ENCODE measurements at places on chromosomes 4 and X.

DNA sequence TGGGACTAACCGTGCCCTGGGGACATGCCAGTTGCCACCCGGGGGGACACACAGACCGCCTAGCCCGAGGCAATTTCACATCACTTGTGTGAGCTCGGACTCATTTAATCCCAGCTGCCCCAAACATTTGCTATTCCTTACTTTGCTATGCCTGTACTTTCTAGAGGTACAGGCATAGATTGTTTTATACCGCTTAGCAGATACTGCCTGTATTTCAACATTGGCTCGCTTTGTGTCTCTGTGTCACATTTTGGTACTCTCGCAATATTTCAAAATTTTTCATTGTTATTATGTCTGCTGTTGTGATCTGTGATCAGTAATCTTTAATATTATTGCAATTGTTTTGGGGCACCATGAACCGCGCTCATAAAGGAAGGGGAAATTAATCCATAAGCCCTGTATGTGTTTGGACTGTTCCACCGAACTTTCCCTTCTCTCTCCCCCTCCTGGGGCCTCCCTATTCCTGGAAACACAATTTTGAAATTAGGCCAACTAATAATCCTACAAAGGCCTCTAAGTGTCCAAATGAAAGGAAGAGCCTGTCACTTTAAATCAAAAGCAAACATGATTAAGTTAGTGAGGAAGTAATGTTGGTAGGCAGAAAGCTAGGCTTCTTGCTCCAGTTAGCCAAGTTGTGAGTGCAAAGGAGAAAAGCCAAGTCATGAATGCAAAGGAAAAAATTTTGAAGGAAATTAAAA lies 568 bp upstream of the CASP6 start:
- no peak for DNase-seq

DNA sequence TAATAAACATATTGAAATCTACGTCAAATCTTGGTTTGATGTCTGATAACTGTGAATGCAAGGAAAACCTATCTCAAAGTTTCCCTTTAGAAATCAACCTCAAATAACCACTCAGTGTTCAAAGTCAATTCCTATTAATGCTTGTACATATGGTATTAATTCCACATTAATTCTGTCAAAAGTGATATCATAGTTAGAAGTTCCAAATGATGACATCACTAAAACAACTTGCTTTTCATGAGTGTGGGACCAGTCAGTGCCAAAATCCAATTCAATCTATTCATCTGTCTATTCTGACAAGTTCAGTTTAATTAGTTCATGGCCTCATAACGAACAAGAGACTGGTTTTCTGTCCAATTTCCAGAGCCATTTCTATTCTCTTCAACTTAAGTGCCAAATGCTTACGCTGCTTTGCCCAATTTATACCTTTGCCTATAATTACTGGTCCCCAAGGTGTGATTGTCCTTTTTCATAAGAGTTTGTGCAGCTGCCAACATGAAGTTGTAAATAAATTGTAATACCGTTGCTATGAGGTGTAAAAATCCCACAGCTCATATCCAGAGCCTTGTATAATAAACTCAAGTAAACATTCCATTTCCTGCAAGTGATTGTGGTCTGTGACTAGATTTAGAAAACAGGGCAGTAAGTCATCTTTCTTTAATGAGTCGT lies 476.2 kb downstream of the RAB28 start:
- DNase-seq, result peak; percentile 54

DNA sequence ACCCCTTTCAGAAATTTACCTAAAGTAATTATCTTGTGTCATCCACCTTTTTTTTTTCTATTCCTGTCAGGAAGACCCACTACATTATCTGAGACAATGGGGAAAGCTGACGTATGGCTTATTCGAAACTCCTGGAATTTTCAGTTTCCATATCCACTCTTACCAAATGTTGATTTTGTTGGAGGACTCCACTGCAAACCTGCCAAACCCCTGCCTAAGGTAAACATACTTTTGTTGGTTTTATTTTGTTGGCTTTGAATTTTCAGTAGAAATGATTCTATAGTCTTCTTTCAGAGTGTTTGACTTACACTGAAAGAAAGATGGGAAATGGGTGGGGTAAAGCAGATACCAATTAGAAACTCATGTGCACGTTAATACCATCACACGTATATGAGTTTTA lies 2.2 kb downstream of the UGT2B7 start:
- DNase-seq, result peak; percentile 49

GRCh38 chr4:68401231-68401630 lies 46.0 kb upstream of the TMPRSS11E start:
- no peak for DNase-seq

GRCh38 chr4:154307451-154307850 lies 184.1 kb downstream of the DCHS2 start:
- DNase-seq, result no peak

DNA sequence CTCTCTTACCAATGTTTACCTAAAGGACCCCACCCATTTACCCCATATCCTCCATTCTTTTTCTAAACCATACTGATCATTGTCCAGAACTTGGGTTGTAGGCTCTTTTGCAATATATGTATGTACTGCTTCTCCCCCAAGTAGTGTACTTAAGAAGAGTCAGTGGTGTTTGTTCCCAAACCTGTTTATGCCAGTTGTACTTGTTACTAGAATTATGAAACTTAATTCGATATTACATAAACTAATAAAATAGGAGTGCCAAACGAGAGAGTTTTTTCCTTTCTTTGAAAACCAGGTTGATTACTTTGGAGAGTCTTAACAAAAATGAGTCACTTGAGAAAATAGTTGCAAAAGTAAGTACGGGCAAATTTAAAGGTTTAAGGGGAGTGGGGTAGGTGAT lies 96.3 kb downstream of the GEMIN8 start:
- no peak for DNase-seq

DNA sequence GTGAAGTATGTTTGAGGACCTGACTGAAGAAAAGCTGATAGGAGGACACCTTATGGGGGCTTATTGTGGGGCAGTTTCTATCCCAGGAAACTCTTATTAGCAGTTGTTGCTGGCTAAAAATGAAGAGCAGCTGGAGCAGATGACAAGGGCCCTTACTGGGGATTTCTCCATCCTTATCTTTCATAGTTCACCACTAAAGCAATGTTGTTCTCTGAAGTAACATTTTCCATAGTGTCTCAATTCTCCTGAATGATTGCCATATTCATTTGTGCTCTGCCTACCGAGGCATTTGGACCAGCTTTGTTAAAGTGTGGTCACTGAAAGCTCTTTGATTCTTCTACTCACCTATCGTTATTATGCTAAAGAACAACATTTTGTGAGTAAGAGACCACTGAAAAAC lies 7.7 kb downstream of the ENOX2 start:
- DNase-seq, result no peak

- no peak for DNase-seq
These were observed 2.7 kb downstream of the GASK1B start for GRCh38 chr4:158169931-158170690.

GRCh38 chr4:53450773-53451172 lies 73.3 kb downstream of the FIP1L1 start:
- DNase-seq, result no peak

DNA sequence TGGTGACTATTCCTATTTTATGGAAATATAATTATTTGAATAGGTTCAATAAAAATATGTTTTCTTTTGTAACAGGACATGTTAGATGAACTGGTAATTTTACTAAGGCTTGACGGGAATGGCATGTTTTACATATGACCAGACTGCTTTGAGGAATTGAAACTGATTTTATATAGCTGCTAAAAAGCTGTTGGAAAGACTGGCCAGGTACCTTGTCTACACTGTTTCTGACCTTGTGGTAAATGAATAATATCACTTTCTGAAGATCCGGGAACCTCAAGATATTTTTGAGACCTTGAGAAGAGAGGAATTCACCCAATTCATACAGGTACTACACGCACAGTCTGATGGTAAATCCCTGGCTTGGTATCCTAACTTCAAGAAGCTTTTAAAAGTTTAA lies 42.1 kb upstream of the USP46 start:
- no peak for DNase-seq

- DNase-seq, result no peak
These were observed 5.0 kb upstream of the ZFX start for GRCh38 chrX:24144528-24144927.

DNA sequence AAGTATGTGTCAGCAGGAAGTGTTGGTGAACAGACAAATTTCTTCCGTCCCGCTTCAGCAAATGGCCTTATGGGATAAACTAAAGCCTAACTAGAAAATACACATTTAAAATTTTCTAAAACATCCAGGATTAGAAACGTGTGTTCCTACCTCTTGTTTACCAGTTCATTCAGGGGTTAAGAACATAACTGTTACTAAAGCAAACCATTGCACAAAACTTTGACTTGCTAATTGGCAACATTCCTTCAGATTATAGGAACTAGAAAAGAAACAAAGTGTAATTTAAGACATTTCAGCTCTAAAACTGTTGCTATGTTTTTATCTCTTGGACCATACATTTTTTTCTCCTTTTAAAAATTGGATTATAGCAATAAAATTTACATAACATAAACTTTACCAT lies 39.5 kb upstream of the CXCL13 start:
- DNase-seq, result no peak

DNA sequence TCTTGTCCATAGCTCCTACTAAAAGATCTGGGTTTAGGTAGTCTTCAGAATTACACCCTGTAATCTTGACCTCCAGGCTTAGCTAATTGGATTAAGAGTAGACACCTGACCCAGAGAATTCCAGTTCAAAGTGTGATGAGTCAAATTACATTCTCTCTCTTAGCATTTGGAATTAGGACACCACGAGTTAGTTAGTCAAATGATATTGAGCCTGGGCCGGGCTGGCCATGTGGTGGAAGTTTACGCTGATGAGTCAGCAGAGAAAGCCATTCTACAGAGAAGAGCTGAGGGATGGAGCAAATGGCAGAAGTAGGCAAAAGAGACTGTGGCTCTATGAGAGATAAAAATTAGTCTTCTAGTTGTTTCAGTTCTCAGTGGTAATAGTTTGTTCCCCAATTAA lies 31.1 kb downstream of the CEP44 start:
- no peak for DNase-seq

GRCh38 chr4:14844061-14844460 lies 158.2 kb upstream of the CPEB2 start:
- DNase-seq, result no peak

GRCh38 chrX:39301036-39301435 lies 499.8 kb downstream of the MID1IP1 start:
- no peak for DNase-seq

DNA sequence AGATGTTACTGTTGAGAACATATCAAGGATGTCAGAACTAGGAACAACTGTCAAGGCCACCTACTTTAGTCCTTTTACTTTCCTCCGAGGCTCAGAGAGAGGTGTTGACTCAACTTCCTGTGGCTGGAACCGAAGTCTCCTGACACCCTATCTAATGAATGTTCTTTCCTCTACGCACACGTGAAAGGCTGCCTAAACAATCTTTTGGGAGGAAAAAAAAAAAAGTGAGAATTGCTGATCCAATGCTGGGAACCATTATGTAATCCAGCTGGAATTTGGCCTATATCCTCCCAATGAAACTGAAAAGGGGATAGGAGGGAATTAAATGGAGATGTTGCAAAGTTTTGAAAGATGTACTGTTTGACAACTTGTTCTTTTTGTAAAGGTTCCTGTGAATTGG lies 8.3 kb upstream of the MAP7D3 start:
- no peak for DNase-seq

- DNase-seq, result no peak
These were observed 392.4 kb upstream of the ATOH1 start for GRCh38 chr4:93436000-93436626.

DNA sequence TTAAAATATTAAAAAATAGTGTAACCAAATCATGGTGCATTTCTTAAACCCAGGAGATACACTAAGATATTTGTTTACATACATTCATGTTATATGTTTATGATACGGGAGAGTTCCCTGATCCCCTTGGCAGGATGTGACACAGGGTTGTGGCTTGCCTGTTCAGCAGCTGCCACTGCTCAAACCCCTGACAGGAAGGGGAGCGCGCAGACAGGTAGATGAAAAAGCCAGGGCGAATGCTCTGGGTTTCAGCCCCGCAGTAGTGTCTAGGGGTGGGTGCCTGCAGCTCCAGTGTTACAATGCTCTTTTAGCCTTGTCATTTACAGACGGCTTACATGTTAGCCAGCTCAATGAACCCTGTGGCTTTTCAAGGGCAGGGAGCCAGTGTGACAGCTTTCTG lies 1343.8 kb upstream of the IGFBP7 start:
- DNase-seq, result no peak

DNA sequence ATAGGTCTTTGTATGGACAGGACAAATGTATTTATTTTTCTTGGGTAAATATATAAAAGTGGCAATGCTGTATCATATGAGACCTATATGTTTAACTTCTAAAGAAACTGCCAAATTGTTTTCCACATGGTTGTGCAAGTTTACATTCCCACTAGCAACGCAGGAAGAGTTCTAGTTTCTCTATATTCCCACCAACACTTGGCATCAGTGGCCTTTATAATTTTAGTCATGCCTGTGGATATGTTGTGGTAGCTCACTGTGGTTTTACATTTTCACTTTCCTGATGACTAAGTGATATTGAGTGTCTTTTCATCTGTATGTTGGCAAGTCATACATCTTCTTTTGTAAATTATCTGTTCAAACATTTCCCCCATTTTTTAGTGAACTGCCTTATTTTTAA lies 126.0 kb downstream of the EMCN start:
- DNase-seq, result no peak

- no peak for DNase-seq
These were observed 65.6 kb downstream of the DCAF8L1 start for GRCh38 chrX:27915617-27916016.

DNA sequence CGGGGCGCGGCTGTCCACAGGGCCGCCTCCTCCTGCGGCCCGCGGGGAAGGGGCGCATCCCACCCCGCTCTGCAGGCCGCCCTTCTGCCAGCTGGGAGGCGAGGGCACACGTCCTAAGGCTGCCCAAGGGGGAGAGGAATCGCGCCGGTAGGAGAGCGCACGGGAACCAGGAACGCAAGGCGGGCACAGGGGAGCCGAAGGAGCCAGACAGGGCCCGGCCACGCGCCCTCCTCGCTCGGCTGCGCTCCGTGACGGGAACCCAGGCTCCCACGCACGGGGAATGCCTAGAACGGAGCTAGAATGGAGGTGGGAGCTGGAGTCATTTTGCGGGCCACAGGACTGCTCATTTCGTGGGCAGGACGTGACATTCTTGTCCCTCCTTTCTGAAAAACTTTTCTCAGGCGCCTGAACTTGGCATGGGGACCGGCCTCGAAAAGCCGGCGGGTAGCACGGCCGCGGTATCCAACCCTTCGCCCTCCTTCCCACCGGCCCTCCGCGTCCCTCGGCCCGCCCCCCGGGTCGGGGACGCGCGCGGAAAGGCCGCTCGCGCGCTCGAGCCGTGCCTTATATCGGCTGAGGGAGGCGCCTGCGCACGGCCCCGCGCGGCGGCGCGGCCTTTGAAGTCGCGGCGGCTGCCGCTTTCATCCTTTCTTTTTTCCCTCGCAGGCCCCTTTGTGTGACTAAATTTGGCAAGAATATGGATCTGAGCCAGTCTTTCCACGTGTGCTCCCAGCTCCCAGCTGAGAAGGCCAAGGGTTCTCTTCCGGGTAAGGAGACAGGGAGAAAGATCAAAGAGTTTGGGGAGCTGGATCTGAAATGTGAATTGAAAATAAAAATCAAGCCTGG lies 4.2 kb upstream of the LEF1 start:
- peak; percentile 9 for DNase-seq

- no peak for DNase-seq
These were observed 142.6 kb upstream of the LEF1 start for GRCh38 chr4:108311313-108311712.

Measured in NCI-H774 (cell line).